Kidney epithelial cell (primary cell): ENCODE measurements at places on chromosomes 6 and 20. TPM values are rescaled to one million over a fixed set of nuclear protein-coding genes. Genes with fewer than 3 reads are reported as not detected.

PRIM2 gene
- 16.2 and 17.9 TPM in 2 replicates for total RNA-seq

PRR18 gene
- total RNA-seq, result 0.13 and 0.55 TPM in 2 replicates

BPI gene
- total RNA-seq, result not detected in 2 replicates

HLA-DOA gene
- total RNA-seq, result 0.71 and 1.6 TPM in 2 replicates
